Stimulated activated CD4-positive, alpha-beta T cell treated with anti-CD3 and anti-CD28 coated beads, Interleukin-1b, Interleukin-23, amount 100 ng/mL, for 1 hour (primary cell): ENCODE measurements at places on chromosomes 3 and 15.

DNA sequence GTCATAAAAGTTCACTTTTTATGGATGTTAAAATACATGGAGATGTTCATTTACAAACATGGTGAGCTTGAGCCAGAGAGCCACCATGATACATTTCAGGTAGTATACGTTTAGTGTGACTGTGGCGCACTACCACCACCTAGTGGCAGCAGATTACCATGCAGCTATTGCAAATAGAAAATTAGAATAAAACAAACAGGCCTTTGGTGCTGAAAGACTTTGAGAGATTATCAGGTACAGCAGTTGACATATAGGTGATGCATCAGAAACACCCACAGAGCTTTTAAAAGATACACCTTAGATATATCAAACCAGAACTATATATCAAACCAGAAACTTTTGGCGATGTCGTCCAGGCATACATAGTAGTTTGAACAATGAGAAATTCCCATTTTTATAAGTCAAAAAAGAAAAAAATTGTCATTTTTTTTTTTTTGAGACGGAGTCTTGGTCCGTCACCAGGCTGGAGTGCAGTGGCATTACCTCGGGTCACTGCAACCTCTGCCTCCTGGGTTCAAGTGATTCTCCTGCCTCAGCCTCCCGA is 42.0 kb upstream of the ICE2 start:
- peak; percentile 61 for DNase-seq

DNA sequence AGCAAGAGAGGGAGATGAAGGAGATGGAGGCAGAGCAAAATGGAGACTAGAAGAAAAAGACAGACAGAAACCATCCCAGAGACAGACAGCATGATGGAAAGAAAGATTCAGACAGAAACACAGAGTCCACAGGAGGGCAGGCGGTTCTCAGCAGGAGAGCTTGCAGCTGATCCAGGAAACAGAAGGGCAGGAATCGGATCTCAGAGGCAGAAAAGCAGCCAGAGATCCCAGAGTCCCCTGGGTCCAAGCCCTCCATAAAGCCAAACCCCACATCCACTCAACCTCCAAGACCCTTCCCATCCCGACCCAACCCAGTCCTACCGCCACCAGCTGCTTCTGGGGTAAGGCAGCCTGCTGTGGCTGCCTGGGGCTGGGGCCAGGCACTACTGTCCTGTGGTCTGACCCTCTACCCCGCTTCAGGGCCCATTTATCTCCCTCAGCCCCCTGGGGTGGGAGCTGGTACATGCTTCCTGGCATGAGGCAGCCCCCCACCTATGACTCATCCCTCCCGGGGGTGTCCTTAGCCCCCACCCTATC is at the start of gene UCN2:
Gene UCN2, minus strand, starts transcription at position 400 of the 537 bp plus-strand sequence. CDS start 657 bp downstream, outside the sequence.
- DNase-seq, result no peak

- DNase-seq, result no peak
Observed at GRCh38 chr3:168051070-168051469, 44.7 kb downstream of the GOLIM4 start.

GRCh38 chr3:129605922-129606635 is 397 bp downstream of the PLXND1 start:
- DNase-seq, result no peak

DNA sequence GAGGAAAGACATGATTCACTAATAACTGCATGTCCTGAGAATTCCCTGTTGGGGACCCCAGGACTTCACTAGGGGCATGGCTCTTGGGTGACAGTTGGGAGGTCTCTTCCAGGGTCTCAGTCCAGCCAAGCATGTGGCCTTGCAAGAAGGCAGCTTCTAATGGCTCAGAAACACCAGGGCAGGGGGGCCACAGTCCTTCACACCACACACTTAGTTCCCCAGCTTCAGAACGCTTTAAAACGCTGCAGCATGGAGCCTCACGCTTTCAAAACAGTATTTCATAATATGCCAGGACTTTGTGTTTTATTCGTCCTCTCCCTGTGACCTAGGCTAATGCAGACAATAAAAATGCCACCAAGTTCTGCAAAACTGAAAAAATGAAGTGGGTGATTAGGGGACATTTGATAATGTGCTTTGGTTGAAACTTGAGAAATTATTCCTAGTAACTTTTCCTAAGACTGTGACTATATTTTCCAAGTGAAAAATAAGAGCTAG is 48.4 kb upstream of the LIMD1 start:
- no peak for DNase-seq

GRCh38 chr3:115245899-115246298 is 98.8 kb upstream of the ZBTB20 start:
- no peak for DNase-seq

GRCh38 chr3:115325539-115325938 is 178.5 kb upstream of the ZBTB20 start:
- DNase-seq, result no peak

- DNase-seq, result no peak
Observed at GRCh38 chr3:126212250-126212619, 31.8 kb upstream of the ALDH1L1 start.

DNA sequence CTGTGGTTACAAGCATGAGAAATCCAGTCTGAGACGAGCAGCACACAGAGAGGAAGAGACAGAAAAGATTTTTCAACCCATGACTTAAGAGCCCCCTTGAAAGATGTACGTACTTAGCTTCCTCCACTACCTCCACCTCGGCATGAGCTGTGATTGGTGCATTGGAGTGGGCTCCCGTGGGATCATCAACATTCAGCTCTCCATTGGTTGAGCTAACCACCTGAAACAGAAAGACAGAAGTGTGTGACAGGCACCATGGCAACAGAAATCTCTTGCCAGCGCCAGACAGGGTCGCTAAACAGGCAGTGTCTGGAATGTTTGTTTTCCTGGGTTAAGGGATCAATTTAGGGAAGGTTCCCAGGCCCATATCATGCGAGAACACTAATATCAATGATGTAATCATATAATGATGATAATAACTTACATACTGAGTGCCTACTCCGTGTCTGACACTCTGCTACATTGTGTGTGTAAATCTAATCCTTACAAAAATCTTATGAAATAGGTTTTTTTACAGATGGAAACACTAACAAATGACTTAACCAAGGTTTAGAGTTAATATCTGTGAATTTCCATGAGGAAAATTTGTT is 17.5 kb upstream of the PPIB start:
- no peak for DNase-seq

DNA sequence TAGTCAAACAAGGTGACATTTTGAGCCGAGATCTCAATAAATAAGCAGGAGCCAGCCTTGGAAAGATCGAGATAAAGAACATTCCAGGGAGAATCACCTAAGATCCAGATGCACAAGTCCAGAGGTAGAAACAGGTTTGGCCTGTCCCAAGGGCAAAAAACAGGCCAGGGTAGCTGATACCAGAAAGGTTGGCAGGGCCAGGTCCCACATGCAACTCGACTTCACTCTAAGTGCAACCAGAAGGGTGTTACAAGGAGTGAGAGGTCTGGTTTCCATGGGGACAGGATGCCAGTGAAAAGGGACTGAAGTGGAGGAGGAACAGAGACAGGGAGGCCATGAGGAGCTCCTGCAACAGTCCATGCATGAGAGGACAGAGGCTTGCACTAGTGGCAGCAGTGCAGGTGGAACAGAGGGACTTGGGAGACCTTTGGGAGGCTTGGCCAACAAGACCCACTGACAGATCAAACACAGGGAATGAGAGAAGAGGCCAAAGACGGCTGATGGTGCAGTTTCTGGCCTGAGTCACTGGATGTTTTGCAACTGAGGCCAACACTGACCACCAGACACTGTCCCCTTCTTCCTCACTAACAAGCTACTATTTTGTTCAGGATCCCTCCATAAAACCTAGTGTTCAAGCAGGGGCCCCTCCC is 5.2 kb downstream of the TPRA1 start:
- no peak for DNase-seq

DNA sequence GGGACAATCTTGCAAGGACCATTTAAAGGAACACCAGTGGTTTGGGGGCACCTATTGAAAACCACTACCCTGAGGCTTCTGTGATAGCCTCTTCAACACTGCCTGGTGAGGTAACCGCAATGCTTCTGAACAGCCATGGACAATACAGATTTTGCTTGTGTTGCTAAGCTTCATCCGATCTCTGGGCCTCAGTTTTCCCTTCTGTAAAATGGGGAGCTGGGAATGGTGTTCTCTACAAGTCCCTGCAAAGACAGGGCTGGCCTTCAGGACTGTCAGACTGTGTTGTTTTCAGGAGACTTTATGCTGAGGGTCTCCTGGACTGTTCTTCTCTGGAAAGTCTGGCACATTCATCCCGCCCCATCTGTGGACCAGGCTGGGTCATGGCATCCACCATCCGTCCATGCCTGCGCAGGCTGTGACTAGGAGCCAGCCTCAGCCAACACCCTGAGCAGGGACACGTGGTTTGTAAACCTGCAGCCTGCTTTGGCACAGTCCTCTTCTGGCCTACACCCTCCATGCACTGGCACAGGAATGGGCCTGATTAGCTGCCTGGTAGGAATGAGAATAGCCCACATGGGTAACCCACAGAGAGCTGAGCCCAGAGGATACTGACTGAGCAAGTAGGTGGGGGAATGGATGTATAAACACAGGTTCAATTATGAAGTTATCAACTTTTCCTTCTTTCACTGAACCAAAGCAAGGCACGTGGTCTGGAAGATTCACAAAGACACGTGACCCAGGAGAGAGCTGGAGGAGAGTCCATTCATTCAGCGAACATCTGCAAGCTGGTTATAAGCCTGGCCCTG is 55.3 kb downstream of the ROPN1B start:
- no peak for DNase-seq

DNA sequence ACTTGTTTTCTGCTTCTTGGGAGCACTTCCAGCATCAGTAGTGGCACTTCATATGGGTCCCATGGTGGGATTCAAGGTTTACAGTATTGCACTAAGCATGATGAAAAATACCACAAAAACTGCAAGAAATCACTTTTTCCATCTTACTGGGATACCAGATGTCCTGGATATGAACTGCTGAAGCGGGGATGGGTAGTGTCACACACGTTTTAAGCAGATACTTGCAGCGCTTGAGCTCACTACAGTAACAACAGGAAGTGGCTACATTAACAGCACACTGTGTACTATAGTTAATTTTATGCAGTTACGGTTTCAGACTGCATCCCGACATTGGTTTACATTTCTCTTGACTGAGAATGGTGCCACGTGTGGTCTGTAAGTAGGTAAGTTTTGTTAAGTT is 3.5 kb upstream of the ISG20 start:
- DNase-seq, result no peak
